AG09319 (cell line): ENCODE measurements at places on chromosomes 1 and 21.

DNA sequence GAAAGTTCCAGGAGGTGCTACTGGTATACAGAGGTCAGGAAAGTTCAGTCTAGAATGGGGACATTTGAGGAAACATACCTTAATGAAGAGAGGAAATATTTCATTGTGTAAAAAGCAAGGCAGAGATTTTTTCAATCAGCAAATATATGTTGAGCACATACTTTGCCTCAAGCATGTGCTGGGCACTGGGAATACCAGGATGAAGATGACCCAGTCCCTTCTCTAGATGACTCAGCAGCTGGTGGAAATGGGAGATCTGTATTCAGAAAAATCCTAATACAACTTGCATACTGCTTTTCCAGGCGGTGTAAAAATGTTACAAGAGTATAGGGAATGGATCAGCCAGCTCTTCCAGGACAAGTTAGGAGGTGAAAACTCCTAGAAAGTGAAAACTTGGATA is 229.3 kb downstream of the FGGY start:
- DNase-seq = no peak

- DNase-seq = no peak
Measured at GRCh38 chr1:101312147-101312546, 75.3 kb downstream of the S1PR1 start.

GRCh38 chr1:18407166-18408045 is 73.3 kb upstream of the KLHDC7A start:
- no peak for DNase-seq

- DNase-seq = no peak
Measured at GRCh38 chr1:199855580-199855979, 171.9 kb upstream of the NR5A2 start.

DNA sequence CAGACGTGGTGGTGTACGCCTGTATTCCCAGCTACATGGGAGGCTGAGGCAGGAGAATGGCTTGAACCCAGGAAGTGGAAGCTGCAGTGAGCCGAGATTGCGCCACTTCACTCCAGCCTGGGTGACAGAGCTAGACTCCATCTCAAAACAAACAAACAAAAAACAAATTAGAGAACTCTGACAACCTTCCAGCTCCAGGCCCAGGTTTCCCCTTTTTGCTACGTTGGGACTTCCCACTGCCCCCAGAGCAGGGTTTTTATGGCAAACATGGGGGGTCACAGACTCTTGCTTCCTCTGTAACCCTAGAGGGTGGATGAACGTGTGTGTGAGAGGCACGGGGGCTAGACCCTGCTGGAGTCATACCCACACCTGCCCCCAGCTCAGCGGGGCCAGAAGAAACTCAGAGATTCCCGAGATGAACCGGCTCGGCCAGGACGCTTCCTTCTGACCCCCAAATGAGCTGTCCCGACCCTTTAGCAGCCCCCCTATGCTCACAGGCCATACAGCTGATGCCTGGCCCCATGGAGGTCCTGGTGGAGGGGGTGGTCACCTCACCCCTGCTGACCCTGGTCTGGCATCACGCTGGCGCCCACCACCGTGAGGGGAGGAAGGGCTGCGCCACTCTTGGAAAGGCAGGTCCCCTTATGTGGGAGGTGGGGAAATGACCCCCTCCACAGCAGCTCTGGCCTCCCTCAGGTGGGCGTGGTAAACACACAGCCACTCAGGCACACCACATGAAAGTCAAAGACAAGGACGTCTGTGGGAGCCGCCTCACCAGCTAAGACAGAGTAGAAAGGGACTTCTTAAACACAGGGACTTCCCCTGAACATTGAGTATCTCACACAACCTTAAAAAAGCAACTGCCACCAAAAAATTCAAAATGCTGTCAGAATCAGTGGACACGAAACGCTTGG is 7.1 kb downstream of the GPR157 start:
- DNase-seq = no peak

DNA sequence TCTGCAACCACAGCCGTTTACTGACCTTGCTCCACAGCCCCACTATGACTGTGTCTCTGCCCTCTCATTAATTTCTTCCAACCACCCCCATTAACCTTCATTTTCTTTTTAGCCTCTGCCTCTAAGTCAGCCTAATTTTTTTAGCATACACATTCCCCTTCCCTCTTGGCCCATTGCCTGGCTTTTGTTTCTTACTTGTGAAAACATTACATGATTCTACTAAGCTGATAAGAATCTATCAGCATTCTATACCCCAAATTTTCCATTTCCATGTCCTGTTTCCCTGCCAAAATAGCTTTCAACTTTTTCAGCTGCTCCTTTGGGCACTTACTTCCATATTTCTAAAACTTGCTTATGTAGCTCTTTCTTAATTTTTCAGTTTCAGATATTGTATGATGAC is 79.8 kb downstream of the PCP4 start:
- no peak for DNase-seq

- DNase-seq = no peak
Measured at GRCh38 chr1:47231301-47232186, 481 bp downstream of the TAL1 start.

- no peak for DNase-seq
Measured at GRCh38 chr1:90826834-90827233, 109.7 kb upstream of the BARHL2 start.

DNA sequence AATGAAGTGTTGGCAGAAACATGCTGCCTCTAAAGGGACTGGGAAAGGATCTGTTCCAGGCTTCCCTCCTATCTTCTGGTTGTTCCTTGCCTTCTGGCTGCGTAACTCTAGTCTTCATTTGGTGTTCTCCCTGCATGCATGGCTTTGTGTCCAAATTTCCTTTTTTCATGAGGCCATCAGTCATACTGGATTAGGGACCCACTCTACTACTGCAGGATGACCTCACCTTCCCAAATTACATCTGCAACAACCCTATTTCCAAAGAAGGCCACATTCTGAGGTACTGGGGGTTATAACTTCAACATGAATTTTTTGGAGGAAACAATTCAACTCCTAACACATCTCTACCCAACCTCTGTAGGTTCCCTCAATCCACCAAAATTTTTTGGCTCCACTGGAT is 26.3 kb downstream of the MR1 start:
- no peak for DNase-seq

DNA sequence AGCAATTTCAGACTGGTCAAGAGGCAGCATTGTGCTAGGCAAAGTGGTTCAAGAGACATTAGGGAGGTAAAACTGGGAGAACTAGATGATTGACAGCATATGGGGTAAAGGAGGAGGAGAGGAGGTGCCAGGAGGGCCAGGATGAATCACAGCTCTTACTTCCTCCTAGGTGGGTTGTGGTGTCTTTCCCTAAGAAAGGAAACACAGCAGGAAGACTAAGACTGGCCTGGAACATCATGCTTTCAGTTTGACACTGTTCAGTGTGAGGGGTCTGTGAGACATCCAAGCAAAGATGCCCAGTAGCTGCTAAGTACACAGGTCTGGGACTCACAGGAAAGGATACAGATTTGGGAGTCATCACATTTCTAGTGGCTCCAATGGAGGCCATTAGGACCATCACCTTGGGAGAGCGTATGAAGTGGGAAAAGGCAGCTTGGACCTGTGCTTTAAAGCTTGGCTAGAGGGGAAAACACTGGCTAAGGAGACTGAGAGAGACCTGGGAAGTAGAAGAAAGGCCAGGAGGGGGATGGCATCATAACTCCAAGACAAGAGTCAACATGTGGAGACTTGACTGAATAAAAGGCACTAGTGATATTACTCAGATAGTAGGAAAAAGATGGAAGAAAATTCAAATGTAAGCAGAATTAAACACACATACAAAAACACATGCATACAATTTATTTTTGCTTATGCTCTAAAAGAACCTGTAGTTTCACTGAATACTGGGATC is 17.3 kb downstream of the CD58 start:
- DNase-seq = no peak

- no peak for DNase-seq
Measured at GRCh38 chr21:36709030-36709867, 10.3 kb downstream of the SIM2 start.

- no peak for DNase-seq
Measured at GRCh38 chr1:61053712-61054600, 28.4 kb upstream of the NFIA start.

DNA sequence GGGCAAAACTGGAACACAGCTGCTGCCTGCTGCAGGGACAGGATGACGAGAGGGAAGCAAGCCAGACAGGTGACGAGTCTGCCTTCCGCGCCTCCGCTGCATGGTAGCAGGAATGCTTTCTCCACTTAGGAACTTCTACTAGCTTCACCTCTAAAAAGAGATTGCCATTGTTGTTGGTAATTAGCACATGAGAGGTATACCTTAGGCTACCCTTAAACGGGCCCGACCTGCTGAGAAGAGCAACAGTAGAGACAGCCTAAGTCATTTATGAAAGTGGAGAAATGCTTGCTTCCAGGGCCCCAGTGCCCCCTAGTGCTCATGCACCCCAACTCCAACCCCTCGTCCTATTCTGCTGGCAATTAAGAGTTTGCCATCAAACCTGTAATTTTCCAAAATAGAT is 96.9 kb upstream of the AKT3 start:
- no peak for DNase-seq

DNA sequence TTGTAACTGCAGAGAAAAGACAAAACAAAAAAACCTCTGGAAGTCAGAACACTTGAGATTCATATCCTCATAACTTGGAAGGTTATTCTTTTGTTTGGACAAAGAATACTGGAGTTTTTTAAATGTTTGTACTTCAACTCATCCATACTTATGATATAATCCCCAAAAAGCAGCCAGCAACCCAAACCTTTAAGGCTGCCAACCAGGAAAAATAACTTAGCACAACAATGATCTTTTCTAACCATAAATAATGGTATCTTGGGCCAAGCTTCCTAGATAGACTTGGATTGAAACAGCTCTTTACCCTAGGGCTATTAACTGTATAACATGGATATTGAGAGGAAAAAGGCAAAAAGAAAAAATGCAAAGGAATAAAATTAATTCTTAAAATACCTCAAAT is 335.1 kb downstream of the LTN1 start:
- no peak for DNase-seq

DNA sequence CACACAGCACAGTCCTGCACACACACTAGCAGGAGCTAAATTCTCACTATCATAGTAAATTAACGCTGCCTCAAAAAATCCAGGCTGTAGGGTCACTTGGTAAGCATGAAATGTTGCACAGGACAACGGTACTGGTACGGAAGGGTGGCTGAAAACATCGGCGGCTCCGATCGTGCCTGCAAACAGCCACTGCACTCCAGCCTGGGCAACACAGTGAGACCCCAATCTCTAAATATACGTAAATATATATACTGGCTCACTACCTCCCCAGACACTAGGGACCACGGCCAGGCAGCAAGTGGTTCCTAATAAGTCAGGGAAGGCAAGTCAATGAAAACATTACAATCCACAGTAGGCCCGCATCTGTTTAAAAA is 44.3 kb downstream of the GLIS1 start:
- DNase-seq = no peak

DNA sequence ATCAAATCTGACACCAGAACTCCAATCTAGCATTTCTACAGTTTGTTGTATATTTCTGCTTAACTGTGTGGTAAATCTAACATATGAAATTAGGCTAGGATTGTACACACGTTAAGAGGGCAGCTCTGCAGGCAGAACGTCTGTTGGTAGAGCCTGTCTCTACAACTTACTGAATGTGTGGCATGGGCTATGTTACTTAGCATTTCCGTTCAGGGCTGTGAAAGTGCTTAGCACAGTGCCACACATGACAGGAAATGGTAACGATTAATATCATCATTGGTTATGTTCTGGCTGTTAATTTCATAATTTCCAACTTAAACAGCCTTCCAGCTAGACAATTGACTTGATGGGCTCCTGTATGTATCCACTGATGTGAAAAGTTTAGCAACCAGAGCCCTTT is 9.6 kb upstream of the C8B start:
- DNase-seq = no peak

- DNase-seq = no peak
Measured at GRCh38 chr1:65255035-65255655, 54.2 kb upstream of the DNAJC6 start.

GRCh38 chr1:112255080-112255479 is 140.9 kb upstream of the CTTNBP2NL start:
- no peak for DNase-seq

- DNase-seq = no peak
Measured at GRCh38 chr1:211019266-211019665, 114.7 kb downstream of the KCNH1 start.

DNA sequence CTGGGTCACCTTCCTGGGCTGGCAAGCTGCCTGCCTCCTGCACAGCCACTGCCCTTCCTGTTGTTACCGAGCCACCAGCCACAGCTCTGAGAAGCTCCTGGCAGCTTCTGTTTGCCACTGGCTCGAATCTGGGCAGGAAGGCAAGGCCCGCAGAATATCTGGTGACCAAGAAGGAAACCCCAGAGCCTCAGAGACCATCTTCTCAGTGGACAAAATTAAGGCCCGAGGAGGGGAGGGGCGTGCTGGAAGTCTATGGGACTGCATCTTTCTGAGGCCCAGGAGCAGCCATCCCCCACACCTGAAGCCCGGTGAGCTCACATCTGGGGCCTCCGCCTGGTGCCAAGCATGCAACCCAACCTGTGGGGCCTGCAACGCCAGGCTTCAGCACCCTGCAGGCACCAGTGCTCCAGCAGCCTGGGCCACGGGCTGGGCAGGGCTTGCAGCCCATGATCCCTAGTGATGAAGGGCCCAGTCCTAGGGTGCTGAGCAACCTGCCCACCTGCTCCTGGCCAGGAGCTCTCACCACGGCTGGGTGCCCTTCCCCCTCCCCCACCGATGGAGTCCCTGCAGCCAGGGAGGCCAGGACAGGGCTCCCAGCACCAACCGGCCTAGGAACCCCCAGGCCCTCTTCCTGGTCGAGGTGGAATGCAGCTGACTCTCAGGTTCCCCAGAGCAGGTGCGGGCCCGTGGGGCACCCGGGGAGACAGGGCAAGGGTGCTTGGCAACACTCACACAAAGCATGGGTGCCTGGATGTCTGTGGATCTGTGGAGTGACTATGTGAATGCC is 879 bp downstream of the CPTP start:
- DNase-seq = no peak

GRCh38 chr21:36639769-36640168 is 59.1 kb upstream of the SIM2 start:
- DNase-seq = no peak

DNA sequence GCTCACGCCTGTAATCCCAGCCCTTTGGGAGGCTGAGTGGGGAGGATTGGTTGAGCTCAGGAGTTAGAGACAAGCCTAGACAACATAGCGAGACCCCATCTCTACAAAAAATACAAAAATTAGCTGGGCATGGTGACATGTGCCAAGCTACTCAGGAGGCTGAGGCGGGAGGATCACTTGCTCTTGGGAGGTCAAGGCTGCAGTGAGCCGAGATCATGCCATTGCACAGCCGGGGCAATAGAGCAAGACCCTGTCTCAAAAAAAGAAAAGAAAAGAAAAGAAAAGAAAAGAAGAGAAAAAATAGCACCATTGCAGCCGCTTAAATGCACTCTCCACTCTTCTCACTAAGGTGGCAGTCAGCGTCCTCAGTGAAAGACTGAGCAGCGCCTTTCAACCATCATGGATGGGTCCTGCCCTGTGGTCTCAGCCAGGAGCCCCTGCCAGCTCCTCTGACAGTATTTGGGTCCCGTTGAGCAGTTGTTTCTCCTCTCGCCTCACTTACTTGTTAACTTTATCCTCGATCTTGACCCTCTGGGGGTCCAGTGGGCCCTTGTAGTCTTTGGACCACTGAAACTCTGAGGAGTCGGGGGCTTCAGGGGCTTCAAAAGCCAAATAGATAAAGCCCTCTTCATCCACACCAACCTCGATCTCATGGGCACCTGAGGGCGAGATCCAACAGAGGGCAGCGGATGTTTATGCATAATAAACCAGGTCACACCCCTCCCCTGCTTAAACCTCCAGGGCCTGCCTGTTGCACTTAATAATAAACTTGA is 36.9 kb downstream of the MYOM3 start:
- DNase-seq = no peak
